ENCODE measurements at places on chromosomes 7 and 10.

- DNase-seq, result no peak
Measured at GRCh38 chr10:9957351-9957750, 1060.3 kb upstream of the CELF2 start.

- DNase-seq, result no peak
Measured at GRCh38 chr7:106952658-106953231, 87.7 kb downstream of the PIK3CG start.

GRCh38 chr7:41803569-41803968, 100.7 kb upstream of the INHBA start:
- no peak for DNase-seq

DNA sequence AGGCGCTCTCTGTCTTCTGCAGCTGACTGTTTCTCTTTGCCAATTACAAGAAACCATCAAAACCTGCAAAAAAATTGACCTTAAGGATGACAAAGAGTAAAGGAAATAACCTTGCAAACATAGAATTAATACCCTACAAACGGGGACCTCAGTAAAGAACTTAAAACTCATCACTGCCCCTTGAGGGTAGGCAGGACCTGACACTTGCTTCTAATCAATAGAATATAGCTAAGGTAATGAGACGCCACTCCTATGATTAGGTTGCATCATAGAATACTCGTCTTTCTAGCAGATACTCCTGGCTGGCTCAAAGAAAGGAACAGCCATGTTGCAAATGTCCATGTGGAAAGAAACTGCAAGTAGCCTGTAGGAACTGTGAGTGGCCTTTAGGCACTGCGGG, 140.0 kb downstream of the XPNPEP1 start:
- no peak for DNase-seq

- DNase-seq, result no peak
Measured at GRCh38 chr10:5450605-5451384, 38.4 kb downstream of the NET1 start.

DNA sequence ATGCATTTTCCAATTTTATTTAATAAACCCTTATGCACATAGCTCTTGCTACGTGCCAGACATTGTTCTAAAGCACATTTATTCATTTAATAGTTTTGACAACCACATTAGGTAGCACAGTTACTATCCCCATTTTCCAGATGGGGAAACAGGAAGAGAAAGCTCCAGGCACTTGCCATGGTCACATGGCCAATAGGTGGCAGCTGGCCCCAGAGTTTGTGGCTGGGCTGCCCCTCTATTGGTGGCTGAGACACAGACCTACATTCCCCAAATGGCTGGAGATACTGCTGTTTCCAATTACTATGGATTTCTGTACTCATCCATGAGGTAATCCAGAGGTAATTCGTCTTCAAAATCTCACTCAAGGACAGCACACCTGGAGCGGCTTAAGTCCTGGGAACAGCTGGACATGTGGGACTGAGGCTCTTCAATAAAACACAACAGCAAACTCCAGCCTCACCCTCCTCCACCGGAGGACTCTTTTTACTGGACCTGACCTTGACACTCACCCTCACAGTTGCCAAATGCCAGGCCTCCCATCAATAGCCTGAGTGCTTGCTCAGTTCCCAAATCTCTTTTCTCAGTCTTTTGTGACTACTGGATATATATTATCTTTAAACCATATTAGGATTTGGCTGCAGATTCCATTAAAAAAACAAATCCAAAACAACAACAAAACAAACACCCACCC, 106.1 kb downstream of the CLEC2L start:
- no peak for DNase-seq

Data from stimulated activated CD8-positive, alpha-beta memory T cell treated with anti-CD3 and anti-CD28 coated beads, Interleukin-7, amount 100 ng/mL, for 24 hours (primary cell).